ENCODE measurements at places on chromosomes 16 and 17. TPM values are rescaled to one million over a fixed set of nuclear protein-coding genes. Genes with fewer than 3 reads are reported as not detected.
A peak's percentile ranks its signal among the peaks of the same experiment; 100 is the strongest.

CANT1 gene
- 79.3 TPM for total RNA-seq

MYCBPAP gene
- total RNA-seq, result 5.1 TPM

DHRS7C gene
- total RNA-seq, result not detected

GPR179 gene
- total RNA-seq, result 0.22 TPM

GRCh38 chr16:922051-922450, 48.7 kb downstream of the LMF1 start:
- H3K27me3 ChIP-seq, result no peaks in the 10 kb centered on the region
- H3K27ac ChIP-seq, result no peak overlapping the region
- H3K4me3 ChIP-seq, result no peak overlapping the region
- H3K4me1 ChIP-seq, result peaks cover 7% of the 10 kb centered on the region
- no peak for DNase-seq
- peaks cover 50% of the 10 kb centered on the region for H3K36me3 ChIP-seq

DNA sequence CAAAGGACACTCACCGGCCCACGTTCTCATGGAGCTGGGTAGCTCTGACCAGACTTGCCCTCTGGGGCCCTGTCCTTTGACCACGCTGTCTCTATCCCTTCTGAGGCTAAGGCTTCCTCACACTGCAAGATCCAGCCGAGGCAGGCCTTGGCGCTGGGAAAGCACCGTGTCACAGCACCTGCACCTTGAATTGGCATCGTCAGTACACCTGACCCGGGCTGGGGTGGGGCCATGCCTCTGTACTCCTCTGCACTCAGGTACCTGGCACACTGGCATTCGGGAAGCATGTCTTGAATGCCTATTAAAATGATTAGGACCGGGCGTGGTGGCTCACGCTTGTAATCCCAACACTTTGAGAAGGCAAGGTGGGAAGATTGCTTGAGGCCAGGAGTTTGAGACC, 6.0 kb downstream of the TBC1D24 start:
- no peak overlapping the region for H3K4me3 ChIP-seq
- peaks cover 17% of the 10 kb centered on the region for H3K4me1 ChIP-seq
- DNase-seq, result no peak
- H3K36me3 ChIP-seq, result no peaks in the 10 kb centered on the region
- peaks cover 3% of the 10 kb centered on the region for H3K27me3 ChIP-seq

DNA sequence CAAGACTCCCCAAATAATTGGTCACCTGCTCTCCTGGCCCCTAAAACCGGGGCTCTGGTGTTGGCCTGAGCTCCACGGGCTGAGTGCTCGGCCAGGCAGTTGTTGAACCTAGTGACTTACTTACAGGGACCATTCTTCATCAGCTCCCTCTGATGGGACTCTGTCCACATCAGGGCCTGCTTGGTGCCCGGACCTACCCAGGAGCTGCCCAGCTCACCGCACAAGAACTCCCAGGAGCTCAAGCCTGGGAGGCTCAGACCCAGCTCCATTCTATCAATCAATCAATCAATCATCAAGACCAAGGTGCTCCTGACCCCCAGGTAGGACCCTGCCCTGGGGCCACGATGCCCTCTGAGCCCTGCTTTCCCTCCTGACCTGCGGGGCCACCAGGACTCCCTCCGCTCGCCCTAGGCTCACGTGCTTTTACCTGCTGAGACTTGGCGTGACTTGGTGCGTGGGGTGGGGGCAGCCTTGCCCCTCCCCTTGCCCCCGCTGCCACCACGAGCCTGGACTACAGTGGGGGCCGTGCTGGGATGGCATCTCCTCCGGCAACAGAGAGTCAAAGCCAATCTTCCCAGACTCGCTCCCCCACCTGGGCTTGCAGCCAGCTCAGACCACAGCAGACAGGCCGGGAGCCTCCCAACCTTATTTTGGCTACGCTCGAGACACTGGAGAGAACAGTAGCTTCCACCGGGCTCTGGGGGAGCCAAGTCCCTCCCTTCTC, 15.7 kb downstream of the IL34 start:
- DNase-seq, result no peak
- peaks cover 8% of the 10 kb centered on the region for H3K4me1 ChIP-seq
- no peaks in the 10 kb centered on the region for H3K27me3 ChIP-seq
- H3K4me3 ChIP-seq, result no peak overlapping the region
- H3K27ac ChIP-seq, result peak overlapping the region; percentile 39
- peaks cover 13% of the 10 kb centered on the region for H3K36me3 ChIP-seq

DNA sequence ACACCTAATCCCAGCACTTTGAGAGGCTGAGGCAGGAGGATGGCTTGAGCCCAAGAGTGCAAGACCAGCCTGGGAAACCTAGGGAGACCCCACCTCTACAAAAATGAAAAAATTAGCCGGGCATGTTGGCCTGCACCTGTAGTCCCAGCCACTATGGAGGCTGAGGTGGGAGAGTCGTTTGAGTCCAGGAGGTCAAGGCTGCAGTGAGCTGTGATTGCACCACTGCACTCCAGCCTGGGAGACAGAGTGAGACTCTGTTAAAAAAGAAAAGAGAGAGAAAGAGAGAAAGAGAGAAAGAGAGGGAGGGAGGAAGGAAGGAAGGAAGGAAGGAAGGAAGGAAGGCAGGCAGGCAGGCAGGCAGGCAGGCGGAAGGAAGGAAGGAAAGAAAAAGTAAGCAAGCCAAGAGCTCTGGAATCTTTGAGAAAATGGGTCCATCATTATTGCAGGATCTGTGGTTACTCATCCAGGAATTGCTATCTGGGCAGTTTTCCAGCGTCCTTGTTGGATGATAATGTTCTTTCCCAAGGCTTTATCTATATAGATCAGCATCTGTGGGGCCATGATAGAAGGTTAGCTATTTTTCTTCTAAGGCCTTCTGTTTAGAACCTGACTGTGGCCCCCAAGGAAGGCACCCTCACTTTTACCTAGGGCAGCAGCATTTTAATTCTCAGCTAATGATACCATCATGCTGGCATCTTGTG, 533.2 kb upstream of the CDH5 start:
- peaks cover 21% of the 10 kb centered on the region for H3K4me1 ChIP-seq
- H3K36me3 ChIP-seq, result no peaks in the 10 kb centered on the region
- no peak overlapping the region for H3K4me3 ChIP-seq
- no peaks in the 10 kb centered on the region for H3K27me3 ChIP-seq
- H3K27ac ChIP-seq, result peak overlapping the region; percentile 77
- no peak for DNase-seq

- H3K27ac ChIP-seq, result peak overlapping the region; percentile 52
- DNase-seq, result no peak
- H3K36me3 ChIP-seq, result peaks cover 7% of the 10 kb centered on the region
- no peaks in the 10 kb centered on the region for H3K27me3 ChIP-seq
- no peak overlapping the region for H3K4me3 ChIP-seq
These were observed 152.2 kb upstream of the TBX2 start for GRCh38 chr17:61247439-61247838.
